ENCODE measurements at places on chromosomes 12 and 14. TPM values are rescaled to one million over a fixed set of nuclear protein-coding genes. Genes with fewer than 3 reads are reported as not detected.

Gene PZP
- 0.55 TPM for polyA plus RNA-seq

Gene PPP1CC
- polyA plus RNA-seq = 211 TPM

Gene SELPLG
- polyA plus RNA-seq = 1.3 TPM

DNA sequence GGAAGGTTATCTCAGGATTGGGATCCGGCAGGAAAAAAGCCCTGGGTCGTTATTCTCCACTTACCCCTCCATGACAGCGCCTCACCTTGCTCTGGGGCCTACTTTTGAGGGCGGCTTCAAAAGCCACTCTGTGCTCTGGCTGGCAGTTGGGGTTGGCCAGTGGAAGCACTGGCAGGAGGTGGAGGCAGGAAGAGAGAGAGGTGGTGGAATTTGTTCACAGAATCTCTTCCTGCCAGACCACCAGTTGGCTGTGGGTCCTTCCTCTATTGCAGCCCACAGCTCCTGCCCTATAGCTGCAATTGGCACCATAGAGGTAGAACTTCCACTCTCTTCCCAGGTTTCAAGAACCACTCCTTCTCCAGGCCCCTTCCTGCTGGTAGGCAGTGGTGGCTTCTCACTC, 32.7 kb upstream of the SDR39U1 start:
- no peak for DNase-seq

DNA sequence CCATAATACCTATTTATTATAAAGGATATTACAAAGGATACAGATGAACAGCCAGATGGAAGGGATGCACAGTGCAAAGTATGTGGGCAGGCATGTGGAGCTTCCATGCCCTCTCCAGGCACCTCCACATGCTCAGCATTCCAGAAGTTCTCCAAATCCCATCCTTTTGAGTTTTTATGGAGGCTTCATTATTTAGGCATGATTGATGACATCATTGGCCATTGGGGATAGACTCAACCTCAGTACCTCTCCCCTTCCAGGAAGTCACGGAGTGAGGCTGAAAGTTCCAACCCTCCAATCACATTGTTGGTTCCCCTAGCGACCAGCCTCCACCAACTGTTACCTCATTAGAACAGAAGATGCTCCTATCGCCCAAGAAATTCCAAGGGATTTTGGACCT, 156.4 kb downstream of the ATP23 start:
- no peak for DNase-seq

Gene TPH2
- 0.10 TPM for polyA plus RNA-seq

Data from left kidney (tissue), 8 donors.